ENCODE measurements at places on chromosomes 6 and 20. TPM values are rescaled to one million over a fixed set of nuclear protein-coding genes. Genes with fewer than 3 reads are reported as not detected.
A peak's percentile ranks its signal among the peaks of the same experiment; 100 is the strongest.

NRSN1 gene
- not detected for total RNA-seq

OPRM1 gene
- not detected for total RNA-seq

MYMX gene
- total RNA-seq: 1.1 TPM

- no peak for DNase-seq
Observed at GRCh38 chr6:6705061-6705425, 116.5 kb downstream of the LY86 start.

DNA sequence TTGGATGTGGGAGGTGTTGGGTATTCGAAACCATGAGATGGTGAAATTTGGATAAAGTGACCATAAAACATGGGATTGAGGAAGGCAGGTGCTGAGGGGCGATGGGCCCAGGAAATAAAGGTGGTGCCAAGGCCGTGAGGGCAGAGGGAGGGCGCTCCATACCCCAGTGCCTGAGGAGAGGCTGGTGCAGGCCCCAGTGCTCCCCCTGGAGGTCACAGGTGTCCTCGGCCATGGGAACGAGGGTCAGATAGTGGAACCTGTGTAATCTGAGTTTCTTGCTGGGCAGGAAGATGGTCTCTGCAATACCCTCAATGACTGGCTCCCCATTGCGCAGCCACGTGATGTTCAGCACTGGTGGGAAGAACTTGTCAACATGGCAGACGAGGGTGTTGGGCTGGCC, 16.2 kb downstream of the HLA-DPB1 start:
- no peak for DNase-seq

DNA sequence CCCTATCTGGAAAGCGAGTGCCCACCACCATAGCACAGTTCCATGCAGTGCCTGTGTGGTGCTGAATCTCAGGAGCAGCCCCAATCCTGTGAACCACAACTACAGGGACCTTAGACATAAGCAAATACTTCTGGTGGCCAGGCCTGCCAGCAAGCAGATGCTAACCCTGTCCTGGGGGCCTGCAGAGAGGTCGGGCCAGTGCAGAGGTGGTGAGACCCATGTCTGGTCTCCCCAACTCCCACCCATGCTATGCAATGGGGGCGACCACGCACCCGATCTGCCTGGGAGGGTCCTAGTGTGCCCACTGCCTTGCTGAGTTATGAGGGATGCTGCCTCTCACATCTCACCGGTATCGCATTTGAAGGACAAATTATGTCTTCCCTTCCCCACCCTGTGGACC, 151.6 kb upstream of the ZNF337 start:
- no peak for DNase-seq

DNA sequence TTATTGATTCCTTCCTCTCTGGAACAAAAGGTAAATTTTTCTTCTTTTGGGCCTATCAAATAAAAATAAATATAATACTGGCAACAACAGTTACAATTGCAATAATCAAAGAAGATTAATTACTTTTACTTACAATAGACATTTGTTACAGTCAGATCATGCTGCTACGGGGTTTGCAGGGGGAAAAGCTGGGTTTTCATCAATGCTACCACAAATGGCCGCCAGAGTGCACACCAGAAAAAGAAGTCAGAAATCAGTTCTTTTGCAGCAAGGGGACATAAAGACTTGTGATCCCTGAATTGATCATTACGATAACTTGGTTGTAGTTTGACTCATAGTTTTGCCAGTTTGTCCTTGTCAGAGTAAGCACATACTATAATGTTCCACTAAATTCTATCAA, 714.5 kb upstream of the EYS start:
- DNase-seq: peak; percentile 9

DNA sequence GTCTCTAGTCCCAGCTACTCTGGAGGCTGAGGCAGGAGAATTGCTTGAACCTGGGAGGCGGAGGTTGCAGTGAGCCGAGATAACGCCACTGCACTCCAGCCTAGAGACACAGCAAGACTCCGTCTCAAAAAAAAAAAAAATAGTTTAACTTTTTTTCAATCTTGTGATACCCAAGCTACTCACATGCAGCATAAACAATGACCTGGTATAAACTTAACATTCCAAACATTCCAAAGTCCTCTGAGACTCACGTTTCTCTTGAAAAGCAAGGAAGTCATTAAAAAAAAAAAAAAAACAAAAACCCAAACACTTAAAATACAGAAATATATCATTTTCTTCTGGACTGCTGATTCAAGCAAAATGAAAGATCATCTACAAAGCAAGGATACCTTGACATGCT, 14.3 kb downstream of the CRNKL1 start:
- DNase-seq: peak; percentile 26

- DNase-seq: peak; percentile 88
Observed at GRCh38 chr6:4281341-4282293, 146.2 kb upstream of the ECI2 start.

DNA sequence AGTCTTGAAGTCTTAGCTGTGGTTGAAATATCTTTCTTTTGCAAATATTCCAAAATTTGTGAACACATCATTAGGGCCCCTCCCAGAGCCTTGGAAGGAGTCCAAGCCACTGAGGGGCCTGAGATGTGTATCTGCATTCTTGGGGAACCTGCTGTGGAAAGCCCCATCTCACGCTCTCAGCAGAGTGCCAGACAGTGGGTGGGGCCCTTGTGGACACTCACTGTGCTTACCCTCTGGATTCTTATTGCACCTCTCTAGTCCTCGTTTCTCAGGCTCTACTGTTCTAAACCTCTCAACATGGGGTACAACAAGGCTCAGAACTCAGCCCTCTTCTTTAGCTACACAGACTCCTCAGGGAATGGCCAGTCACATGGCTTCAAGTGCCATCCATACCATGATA, 416.2 kb upstream of the CDH4 start:
- DNase-seq: no peak

GRCh38 chr6:110816677-110817076, 1.4 kb upstream of the CDK19 start:
- DNase-seq: no peak

DNA sequence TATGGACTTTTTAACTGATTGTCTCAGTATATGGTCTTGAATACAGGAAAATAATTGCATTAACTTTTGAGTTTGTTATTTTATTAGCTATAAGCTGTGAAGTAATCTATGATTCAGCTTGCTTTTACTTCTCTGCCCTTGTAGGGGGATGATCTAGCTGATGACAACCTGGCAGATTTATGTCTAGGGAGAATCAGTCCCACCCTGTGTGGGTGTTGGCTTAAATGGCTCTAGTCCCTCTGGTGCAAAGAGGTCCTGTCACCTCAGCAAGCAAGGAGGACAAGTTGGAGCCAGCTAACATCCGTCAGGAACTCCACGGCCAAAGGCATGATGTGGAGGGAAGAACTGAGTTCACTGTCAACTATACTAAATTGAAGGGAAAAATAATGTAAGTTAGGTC, 495.3 kb downstream of the BMP2 start:
- DNase-seq: no peak
